ENCODE measurements at places on chromosomes 3 and 15.

GRCh38 chr15:75927601-75928000, 23.9 kb downstream of the FBXO22 start:
- DNase-seq = no peak

- DNase-seq = no peak
Observed at GRCh38 chr3:45491344-45491743, 103.0 kb downstream of the LARS2 start.

- no peak for DNase-seq
Observed at GRCh38 chr3:105564546-105565288, 198.0 kb downstream of the ALCAM start.

DNA sequence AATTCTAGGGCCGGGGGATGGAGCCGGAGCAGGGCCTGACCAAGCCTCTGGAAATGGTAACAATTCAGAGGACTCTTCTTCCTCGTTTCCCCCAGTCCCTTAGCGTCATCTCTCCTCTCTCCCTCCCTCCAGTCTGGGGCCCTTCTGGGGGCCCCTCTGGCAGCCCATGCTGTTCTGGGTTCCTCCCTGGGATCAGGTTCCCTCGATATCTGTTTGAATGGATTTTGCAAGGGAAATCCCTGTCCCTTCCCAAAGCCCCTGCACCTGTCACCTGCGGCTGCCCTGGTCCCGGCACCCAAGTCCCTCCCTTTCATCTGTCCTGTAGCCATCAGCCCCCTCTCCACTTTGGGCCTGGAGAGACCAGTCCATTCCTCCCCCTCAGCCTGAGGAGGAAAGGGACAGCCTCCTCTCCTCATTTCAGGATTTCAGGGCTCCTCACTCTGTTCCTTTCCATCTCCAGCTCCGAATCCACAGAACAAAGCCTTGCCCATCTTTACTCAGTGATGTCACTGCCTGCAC, 1.7 kb upstream of the PLCB2 start:
- no peak for DNase-seq

All from tongue (tissue), 3 donors.